ENCODE measurements at places on chromosomes 2 and 18.

- DNase-seq: no peak
Measured at GRCh38 chr2:168171059-168171762, 76.2 kb downstream of the STK39 start.

DNA sequence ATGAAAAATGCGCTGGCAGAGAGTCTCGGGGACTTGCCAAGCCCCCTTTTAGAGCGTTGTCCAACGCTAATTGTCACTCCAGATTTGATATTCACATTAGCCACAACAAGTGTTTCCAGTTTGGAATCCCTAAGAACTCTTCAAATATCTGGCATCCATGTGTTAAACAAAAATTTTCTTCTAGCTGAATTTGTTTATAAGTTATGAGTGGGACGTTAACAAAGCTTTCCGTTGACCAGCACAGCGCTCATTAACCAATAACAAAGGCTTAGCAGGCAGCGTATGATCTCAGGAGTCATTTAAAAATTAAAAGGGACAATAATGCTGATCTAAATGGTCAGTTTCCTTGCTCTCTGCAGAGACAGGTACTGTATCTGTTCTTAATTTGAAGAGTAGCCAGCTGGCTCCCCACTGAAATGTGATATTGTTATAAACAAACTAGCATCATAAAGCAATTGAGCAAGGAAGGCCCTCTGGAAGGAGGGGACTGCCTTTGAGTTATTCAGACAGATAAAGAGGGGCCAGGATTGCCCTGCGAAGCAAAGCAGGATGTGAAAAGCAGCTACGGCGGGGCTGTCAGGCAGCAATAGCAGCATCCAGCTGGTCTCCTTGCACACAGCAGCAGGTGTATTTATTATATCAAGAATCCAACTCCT, 337.2 kb upstream of the SALL3 start:
- no peak for DNase-seq

DNA sequence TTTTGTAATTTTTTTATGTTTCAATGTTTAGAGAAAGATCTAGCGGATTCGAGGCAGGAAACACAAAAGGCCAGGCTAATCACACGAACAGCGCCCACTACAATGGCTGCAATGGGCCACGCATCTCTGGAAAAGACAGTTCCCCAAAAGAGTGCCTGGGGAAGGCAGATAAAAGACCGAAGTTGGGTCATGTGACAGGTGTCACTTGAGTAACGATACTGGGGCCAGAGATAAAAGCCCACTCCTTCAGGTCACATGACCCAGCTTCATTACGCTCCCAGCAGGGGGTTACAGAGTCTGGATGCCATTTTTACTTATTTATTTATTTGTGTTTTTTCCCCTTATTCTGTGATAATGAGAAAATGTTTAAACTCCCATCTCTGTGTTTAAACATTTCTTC, 95.4 kb downstream of the CDK15 start:
- no peak for DNase-seq

DNA sequence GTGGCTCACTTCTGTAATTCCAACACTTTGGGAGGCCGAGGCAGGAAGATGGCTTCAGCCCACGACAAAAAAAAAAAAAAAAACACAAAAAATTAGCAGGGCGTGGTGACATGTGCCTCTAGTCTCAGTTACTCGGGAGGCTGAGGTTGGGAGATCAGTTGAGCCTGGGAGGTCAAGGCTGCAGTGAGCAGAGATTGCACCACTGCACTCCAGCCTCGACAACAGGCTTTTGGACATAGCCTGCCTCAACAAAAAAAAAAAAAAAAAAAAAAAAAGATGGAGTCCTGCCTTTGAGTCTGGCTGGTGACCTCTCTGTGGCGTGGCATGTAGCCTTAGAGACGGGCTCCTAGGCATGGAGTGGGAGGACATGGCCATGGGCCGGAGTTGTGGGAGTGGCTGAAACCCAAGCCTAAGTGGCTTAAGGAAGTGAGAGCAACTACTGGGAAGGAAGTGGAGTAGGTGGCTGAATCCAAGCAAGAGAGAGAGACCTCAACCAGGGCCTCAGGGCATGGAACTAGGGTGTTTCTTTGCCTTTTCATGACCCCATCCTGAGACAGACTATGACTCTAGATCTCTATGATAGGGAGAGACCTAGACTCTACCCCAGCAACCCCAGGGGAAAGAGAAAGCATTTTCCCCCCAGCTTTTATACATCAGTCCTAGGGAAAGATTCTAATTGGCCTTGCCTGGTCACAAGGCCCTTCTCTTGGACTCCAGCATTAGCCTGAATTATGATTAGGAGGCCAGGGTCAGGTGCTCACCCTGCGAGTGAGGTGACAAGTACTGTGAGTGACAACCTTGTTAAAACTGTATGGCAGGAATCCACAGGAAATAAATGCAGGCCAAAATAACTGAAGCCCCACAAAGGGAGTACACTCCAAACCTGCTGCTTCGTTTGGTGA, 34.2 kb downstream of the NPAS2 start:
- no peak for DNase-seq

DNA sequence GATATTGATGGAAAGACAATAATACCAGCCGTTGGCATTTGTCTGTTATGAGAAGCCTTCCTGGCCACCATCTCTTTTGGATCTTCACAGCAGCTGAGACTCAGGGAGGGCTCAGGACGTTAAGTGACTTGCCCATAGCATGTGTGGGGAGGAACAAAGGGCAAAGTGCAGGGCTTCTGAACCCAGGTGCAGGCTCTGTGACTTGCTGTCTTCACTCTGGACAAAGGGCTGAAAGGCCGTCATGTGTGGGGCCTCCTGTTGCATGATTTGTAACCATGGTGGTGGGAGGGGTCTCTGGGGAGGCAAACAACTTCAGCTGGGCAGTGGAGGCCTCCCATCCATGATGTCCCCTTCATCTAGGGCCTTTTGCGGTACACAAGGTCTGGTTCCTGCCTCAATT, 65.5 kb upstream of the SIX2 start:
- no peak for DNase-seq
